ENCODE measurements at places on chromosomes 13 and 19.

GRCh38 chr19:3024870-3025548, 4.1 kb downstream of the TLE2 start:
- DNase-seq, result no peak

- DNase-seq, result no peak
These were observed 2.6 kb downstream of the POU2F2 start for GRCh38 chr19:42129399-42130253.

DNA sequence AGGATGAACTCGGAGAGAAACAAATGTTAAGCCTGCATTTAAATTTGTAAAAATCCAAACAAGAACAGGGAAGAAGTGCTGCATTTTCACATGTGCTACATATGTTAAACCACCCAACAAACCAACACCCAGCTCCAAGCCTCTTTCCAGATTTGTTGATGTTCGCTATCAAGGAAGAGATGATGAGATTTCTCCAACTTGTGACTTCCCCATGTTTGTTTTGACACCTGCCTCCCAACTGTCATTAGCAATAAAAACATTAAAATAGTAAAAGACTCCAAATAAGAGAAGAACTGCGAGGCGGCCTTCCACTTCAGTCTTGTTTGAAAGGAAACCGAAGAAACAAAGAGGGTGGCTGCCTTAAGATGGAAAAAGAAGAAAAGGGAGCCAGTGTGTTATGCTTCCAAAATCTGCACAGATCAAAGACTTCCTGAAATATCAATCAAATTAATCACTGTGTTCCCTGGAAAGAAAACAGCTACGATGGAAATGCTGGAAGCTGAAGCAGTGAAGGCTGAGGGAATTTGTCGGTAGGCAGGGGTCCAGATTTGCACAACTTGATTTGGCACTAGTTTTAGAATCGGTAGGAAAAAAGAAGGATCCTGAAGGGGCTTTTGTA, 14.0 kb upstream of the GGACT start:
- DNase-seq, result no peak

DNA sequence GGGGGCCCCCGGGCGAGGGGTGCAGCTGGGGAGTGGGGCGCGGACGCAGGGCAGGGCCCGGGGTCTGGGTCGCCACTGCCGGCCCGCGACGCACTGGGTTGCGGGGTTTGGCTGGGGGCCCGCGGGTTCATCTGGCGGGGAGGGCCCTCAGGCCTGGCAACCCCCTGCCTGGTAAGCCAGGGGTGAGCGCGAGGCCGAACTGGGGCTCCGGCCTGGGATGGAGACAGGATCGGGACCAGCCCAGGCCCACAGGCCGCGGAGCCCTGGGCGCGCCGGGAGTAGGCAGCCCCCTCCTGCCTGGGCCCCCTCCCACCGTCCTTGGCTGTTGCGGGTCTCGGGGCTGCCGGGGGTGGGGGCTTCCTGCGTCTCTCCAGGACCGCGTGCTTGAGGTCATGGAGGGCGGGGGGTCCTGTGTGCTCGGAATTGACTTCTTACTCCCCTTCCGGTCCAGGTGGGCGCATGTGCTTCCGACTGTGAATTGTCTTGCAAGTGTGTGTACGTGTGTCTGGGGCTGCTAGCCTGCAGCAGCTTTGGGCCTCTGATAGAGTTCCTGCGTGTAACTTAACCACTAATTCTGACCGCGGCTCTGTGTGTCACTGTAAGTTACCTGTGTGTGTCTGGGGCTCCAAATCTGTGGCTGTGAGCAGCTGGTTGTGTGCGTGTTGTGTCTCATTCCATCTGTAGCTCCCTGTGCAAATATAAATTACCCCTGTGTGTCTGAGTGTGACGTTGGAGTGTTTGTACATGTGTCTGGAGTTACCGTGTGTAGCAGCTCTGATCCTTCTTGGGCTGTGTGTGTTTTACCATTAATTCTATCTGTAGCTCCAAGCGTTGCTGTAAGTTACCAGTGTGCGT, 751 bp downstream of the GRAMD1A start:
- peak; percentile 21 for DNase-seq

- no peak for DNase-seq
These were observed 3.0 kb downstream of the IRS2 start for GRCh38 chr13:109783447-109783814.

DNA sequence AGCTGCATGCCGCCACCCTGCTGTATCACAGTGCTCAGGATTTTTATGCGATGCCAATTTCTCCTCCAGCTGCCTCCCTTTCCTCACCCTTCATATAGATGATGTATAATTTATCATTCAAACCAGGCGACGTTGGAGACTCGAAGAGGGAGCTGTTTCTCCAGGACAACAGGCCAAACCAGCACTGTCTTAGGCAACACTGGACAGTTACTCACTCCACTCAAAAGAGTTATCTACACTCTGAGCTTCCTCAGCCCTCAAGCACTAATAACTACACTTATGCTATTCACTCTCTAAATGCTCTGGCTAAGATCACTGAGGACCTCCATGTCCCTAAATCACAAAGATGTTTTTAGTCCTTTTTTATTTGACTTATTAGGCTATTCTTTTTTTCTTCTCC, 87.3 kb upstream of the RFC3 start:
- no peak for DNase-seq

DNA sequence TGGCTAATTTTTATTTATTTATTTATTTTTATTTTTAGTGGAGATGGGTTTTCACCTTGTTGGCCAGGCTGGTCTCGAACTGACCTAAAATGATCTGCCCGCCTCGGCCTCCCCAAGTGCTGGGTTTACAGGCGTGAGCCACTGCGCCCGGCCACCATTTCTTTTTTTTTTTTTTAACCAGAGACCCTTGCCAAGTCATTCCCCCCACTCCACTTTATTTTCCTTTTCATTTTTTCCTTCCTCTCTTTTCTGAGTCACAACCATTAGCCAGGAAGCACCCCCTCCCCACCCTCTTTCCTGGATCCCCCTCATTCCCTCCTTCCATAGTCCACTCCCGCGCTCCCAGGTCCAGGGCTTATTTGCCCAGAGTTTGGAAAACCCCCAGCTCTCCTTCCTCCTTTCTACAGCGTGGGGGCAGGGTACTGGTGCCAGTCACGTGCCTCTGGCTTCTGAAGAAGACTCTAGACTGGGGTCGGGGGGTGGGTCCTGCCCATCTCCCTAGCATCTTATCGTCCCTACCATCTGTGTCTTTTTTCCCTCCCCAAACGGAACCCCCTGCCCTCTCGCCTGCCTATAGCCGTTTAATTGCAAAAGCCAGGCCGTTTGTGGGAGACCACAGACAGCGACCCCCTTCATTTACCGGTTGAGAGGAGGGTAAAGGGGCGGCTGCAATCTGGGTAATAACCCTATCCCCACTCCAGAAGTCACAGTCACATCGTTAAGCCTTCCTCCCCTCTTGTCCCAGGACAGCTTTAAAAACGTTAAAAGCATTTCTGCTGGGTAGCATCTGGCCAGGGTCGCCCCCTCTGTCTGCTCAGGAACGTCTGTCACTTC, 1.1 kb upstream of the CALR start:
- no peak for DNase-seq

DNA sequence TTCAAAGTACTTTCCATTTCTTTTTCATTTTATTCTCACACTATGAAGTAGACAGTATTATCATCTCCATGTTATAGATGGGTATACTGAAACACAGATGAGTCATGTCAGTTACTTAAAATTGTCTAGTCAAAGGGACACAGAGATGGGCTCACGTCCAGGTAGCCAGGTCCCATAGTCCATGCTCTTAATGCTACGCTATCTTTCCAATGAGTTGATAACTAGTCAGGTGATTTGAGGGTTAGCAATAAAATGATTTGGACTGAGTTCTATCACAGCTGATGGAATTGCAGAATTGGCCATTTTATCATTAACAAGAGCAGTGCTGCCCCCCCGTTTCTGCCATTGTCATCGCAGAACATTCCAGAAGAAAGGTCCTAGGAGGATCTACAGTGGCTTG, 318.9 kb downstream of the DLEU7 start:
- no peak for DNase-seq

DNA sequence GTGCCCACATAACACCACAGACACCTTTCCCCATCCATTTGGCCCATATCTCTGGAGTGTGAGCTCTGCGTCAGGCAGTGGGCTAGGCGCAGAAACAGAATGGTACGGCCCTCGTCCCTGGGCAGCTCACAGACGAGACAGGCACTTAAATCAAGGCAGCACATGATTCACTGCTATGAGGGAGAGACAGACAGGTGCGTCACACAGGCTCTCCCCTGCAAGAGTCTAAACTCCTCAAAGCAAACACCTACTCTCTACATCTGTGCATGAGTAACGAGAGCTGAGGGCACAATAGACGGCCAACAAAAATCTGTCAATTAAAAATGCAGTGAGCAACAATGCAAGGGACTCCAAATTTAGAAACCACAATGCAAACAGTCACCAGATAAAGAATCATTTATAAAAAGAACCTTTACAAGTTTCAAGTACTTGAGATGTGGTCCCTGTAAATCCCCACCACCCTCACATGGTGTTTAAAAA, 348.9 kb downstream of the UQCRFS1 start:
- no peak for DNase-seq

DNA sequence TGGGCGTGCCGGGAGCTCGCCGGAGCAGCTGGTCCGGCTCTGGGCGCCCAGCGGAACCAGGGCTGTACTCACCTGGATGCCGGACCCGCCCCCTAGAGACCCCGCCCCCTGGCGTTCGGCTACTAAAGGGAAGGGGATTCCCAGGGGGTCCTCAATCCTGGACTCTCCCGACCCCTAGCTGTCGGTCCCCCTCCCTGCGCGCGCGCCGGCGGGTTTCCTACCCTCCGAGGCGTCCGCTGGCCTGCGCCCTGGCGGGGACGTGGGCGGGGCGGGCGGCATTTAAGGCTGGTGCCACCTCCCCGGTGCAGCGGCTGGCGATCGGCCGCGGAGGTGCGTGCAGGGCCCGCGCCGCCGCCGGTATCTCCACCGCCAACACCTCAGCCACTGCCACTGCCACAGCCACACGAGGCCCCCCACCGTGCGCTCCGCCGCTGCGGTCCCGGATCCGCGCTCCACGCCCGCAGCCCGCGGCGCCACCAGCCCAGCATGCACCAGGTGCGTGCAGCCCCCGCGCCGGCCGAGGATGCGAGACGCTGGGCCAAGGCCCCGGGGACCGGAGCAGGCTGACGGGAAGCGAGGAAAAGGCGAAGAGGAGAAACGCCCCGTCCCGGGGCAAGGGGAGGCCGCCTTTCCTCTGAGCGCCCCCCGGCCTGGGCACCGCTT, at the start of gene ATP12A:
Gene ATP12A, plus strand, starts transcription at position 151 of the 663 bp plus-strand sequence. Its CDS starts 336 bp downstream, at position 487.
- DNase-seq, result peak; percentile 24

DNA sequence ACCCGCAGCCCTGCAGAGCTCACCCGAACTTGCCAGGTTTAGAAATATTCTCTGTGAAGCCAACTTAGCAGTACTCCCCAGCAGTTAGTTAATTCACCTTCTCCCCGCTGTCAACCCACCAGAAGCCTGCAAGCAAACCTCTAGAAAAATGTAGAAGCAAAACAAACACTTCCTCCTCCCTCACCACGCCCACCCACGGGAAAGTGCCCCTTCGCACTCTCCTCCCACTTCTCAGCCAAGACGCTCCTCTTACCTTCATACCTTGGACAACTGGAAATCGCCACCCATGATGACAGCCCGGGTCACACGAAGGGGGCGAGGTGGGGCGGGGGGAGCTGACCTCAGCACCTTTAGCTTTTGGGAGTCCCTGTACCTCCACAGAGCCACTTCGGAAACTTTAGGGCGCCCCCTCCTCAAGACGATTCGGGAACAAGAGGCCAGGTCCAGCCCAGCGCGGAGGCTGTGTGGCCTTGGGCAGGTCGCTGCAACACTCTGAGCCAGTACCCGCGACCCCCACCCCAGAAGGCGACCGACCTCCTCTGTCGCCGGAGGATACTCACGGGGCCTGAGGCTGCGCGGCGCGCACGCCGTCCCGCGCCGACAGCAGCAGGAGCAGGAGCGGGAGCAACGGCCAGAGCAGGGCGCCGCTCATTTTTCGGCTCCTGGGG, 485 bp downstream of the CPAMD8 start:
- no peak for DNase-seq

- DNase-seq, result no peak
These were observed 384.6 kb downstream of the FGF14 start for GRCh38 chr13:102017248-102017647.

- no peak for DNase-seq
These were observed 20.5 kb upstream of the ZNF846 start for GRCh38 chr19:9789066-9789465.

DNA sequence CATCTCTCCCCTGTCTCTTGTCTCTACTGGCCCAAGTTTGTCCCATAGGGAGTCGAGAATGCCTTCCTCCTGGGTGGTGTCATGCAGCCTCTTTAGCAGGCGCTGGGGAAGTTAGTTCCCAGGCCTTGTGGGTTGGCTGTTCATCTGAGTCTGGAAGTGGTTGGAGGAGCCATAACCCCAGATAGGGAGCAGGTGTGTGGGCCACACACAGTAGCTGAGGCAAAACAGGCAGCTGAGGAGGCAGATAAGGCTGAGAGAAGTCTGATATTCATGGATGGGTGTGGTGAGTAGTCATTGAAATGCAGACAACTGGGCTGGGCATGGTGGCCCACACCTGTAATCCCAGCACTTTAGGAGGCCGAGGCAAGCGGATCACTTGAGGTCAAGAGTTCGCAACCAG, 40.9 kb upstream of the KPNA3 start:
- DNase-seq, result no peak

DNA sequence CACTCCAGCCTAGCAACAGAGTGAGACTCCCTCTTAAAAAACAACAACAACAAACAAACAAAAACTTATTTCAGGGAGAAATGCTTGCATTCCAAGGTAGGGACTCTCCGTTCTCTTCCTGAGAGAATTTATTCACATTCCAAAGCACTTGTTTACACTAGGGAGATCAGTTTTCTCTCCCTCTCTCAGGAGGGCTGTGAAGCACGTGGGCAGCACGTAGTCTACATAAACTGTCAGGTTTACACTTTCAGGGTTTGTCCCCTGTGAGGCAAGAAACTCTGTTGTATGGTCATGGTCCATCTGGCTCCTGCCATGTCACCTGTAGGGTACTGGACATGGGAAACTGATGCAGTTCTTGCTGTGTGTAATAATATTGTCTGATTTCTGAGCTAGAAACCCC, 31.6 kb downstream of the WDR87 start:
- DNase-seq, result no peak

DNA sequence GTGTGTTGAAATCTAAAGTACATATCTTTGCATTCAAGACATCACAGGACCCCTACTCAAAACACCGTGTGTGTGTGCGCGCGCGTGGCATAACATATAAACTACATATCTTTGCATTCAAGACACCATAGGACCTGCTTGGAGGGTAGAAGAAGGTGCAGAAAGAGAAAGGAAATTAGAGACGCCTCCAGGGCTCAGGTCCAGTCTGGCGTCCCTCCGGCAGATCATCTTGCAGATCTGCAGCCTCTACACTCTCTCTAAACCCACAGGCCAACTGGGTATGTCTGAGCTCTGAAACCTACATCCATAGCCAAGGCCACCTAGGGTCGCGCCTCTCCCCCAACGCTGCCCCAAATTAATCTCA, 659 bp upstream of the PAFAH1B3 start:
- no peak for DNase-seq
